ENCODE measurements at places on chromosomes 1 and 21.
A peak's percentile ranks its signal among the peaks of the same experiment; 100 is the strongest.

- DNase-seq: no peak
Observed at GRCh38 chr1:220791285-220791684, 4.6 kb downstream of the MTARC1 start.

DNA sequence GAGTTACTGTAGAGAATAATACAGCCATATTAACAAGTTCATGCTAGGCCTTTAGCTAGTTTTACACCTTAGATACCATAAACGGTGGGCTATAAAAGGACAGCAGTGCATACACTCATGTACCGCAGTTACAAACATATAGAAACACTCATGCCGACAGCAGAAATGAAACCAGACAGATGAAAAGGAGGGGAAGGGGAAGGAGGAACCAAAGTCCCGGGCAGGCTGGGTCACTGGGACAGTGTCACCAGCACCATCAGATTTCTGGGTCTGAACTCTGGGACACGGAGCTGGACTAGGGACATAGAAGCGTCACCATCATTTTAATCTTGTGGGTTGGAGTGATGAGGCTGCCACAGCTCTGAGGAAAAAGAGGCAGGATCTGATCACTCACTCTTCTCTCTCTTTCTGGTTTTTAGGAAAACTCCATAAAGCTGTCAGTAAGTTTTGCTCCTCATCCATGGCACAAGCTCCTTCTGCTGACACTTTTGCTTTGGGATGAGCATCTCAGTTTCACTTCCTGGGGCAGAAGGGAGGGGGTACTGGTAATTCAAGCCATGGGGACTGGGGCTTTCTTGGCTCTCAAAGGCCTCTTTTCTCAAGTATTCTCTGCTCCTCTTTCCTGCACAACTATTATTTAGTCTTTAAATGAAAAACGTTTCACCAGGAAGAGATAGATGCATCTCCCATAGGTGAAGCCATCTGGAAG, 7.8 kb upstream of the ZNF691 start:
- no peak for DNase-seq

DNA sequence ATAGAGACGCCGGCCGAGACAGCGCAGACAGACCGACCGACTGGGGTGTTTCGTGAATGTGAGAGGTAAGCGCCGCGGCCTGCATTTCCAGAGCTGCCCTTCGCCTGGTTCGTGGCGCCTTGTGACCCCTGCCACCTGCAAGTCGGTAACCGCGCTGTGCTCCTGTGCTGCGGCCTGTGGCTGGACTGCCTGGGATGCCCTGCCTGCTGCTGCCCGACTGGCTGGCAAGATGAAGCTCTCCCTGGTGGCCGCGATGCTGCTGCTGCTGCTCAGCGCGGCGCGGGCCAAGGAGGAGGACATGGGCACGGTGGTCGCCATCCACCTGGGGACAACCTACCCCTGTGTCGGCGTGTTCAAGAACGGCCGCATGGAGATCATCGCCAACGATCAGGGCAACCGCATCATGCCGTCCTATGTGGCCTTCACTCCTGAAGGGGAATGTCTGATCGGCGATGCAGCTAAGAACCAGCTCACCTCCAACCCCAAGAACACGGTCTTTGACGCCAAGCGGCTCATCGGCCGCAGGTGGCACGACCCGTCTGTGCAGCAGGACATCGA, 150.8 kb downstream of the RRAGC start:
- no peak for DNase-seq

DNA sequence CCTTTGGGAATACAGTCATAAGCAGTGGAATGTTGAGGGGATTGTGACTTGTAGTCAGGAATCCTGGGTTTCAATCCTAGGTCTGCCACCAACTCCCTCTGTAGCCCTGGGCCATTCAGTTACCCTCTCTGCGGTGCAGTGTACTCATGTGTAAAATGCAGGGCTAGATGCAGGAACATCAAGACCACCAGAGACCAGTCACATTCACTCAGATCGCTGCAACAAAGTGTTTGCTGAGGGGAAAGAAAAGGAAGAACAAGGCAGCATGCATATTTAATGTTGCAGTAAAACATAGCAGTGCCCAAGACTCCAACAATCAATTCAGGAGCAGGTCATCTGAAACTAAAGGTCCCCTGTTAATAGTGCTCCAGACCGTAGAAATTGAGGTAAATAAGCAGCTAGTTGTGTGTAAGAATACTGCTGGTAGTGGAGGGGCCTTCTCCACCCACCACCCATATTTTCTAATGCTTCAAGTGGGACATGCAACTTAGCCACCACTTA, 410.7 kb downstream of the OMA1 start:
- no peak for DNase-seq

GRCh38 chr1:67807282-67807681, 26.0 kb downstream of the GNG12 start:
- no peak for DNase-seq

GRCh38 chr1:27430903-27431600, 38.6 kb downstream of the GPR3 start:
- no peak for DNase-seq

DNA sequence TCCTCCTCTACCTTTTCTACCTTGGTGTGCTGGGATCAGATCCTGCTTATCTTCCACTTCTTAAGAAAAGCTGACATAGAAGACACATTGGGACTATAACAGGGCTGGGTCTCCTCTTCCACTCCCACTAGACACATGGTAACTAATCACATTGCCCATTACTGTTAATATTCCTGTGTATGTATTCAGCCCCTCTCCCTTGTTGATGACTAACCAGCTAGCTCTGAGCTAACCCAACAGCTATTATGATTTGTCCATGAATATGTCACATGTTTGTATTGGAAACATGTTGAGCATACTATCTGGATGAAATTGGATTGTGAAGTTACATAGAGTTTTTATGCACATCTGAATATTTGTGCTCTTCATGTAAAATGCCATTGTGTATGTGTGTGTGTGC, 52.9 kb downstream of the MPZL1 start:
- no peak for DNase-seq

DNA sequence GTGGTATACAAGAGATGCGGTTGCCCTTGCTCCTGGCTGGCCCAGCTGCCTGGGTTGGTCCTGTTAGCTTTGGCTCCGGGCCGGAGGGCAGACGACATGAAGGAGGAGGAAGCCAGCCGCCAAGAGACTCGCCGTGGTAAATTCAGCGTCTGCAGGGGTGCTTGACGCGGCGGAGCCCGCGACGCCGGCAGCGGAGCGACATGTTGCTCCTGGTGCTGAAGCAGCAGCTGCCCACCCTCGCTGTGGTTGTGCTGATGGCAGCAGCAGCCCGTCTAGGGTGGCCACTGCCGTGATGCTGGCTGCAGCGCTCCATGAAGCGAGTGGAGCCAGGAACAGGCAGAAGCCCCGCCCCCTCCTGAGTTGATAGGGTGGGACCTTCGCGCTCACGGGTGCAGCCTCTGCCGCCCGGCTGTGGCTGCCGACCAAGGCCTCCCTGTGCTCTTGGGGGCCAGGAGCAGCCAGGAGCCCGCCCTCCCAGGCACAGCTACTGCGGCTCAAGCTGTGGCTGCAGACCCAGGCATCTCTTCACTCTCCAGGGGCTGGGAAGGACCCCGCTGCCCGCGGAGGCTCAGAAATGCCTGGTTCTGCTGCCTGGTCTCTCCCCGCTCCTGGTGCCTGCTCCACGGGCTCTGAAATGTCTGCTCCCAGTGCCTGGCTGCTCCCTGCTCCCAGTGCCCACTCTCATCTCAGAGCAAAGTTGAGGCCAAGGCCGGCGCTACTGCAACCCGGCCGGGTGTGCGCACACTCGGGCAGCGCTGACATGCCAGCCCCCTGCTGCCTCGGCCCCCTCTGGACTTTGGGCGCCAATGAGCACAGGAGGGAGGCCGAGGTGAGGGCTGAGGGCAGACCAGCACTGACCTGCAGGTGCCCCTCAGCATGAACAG, 4.4 kb upstream of the ZNF692 start:
- DNase-seq: peak; percentile 97

DNA sequence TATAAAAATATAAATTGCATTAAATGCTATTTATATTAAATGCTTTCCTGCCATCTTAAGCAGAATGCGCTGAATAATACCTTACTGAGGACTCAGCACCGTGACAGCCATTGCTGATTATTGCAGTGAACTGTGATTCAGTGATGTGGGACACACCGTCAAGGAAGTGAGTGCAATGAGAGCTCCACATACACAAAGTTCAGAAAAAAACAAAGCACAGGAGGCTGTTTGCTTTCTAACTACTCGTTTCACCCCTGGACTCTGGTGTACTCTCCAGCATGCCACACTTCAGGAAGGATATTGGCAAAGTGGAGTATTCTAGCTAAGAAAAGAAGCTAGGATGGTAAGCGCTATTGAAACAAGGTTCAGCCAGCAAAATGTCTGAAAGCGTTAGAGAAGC, 57.4 kb upstream of the CXADR start:
- peak; percentile 54 for DNase-seq

GRCh38 chr1:46512135-46512791, 22.6 kb downstream of the DMBX1 start:
- no peak for DNase-seq

DNA sequence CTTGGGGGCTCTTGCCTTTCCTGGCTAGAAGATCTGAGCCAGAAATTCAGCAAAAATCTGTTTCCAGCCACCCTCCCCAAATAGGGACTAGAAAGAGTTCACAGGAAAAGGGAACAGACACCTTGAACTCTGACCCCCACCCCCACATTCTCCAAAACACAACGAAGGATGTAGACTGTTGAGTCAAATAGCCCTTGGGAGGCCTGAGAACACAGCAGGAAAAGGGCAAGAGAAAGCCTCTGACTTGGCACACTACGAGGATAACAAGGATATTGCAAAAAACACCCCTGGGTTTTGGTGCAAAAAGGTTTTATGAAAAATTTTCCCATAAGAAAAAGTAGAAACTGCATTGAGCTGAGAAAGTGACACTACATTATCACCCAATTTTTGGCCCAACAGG, 1.9 kb upstream of the YRDC start:
- no peak for DNase-seq

- peak; percentile 11 for DNase-seq
Observed at GRCh38 chr1:33429332-33429731, 1.6 kb downstream of the PHC2 start.

DNA sequence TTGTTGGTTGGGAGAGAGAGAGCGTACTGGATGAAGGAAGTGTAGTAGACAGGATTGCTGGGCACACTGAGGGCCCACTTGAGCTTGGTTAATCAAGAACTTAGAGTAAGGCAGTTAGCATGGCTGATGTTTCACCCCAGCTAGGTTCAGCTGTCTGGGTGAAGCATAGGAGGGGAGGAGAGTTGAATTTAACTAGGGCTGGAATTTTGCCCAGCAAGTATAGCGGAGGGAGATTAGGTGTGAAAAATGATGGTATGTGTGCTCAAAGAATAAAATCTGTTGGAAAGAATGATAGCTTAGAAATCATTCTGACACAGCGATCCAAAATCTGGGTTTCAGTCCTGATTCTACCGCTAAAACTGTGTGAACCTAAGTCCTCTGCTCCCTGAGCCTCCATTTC, 461.5 kb upstream of the PROX1 start:
- DNase-seq: no peak

GRCh38 chr1:91729621-91730358, 156.2 kb downstream of the TGFBR3 start:
- DNase-seq: no peak

DNA sequence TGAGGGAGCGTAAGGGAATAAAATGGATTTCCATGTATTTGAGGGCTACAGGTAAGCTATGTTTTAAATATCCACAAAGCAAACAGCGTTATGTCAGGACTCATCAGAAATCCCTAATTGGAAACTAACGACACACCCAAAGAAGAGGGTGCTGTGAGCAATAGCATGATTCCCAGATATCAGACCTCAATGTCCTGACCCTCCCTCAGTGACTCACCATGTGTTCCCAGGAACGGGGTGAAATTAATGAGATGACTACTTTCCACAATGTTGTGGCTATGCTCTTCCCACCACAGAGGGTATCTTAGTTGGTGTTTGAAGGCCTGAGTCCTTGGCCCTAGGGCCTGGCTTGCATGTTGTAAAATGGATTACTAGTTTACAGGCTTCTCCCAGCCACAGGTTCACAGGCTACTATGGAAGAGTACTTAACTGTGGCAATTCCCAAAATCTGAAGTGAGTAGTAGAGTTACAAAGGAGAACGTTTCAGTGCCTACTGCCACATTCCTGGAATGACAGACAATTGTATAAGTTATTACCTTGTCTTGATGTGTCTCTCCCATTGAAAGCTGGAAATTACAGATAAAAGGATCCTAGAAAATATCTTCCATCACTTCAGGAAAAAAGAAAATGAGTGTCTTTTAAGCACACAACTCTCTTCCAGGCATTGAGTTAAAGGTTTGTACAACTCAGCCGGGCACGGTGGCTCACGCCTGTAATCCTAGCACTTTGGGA, 1.7 kb upstream of the KRTAP11-1 start:
- no peak for DNase-seq

GRCh38 chr1:232577772-232578171, 52.2 kb downstream of the SIPA1L2 start:
- DNase-seq: no peak

GRCh38 chr1:152537496-152537895, 23.2 kb downstream of the CRCT1 start:
- no peak for DNase-seq

GRCh38 chr1:70719154-70719553, 308.1 kb downstream of the CTH start:
- no peak for DNase-seq

DNA sequence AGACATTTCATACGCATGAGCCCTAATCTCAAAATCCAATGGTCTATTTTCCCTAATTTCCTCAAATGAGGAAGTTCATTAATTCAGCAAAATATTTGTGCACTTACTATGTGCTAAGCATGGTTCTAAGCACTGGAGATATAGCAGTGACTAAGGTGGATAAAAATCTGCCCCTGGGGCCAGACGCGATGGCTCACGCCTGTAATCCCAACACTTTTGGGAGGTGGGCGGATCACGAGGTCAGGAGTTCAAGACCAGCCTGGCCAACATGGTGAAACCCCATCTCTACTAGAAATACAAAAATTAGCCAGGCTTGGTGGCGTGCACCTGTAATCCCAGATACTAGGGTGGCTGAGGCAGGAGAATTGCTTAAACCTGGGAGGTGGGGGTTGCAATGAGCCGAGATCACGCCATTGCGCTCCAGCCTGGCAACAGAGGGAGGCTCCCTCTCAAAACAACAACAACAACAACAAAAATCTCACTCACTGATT, 4.3 kb upstream of the MIIP start:
- DNase-seq: no peak

DNA sequence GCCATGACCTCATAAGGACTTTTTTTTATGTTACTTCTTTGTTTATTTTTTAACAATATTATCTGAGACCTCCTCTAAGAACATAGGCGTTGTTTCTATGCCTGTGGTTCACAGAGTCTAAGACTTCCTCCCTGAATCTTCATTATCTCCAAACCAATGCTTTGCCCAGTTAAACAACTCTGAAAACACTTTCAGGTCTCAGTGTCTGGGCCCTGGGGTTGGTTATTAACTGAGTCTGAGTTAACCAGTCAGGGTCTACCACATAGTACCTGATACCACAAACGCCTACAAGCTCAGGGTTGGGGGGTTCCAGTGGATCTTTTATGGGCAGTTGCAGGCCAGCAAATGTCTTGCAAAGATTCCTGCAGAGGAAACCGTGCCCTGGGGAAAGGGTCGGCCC, 138.2 kb downstream of the AJAP1 start:
- no peak for DNase-seq

- DNase-seq: peak; percentile 87
Observed at GRCh38 chr1:205013683-205014367, 29.2 kb upstream of the CNTN2 start.

Measured in NCI-H82 (cell line).